Cortex of kidney (tissue), 1 donor: ENCODE measurements at places on chromosomes 1 and 21.

- DNase-seq, result no peak
Observed at GRCh38 chr1:109807822-109808680, 44.3 kb upstream of the EPS8L3 start.

GRCh38 chr1:61149010-61149860, 66.9 kb downstream of the NFIA start:
- no peak for DNase-seq

DNA sequence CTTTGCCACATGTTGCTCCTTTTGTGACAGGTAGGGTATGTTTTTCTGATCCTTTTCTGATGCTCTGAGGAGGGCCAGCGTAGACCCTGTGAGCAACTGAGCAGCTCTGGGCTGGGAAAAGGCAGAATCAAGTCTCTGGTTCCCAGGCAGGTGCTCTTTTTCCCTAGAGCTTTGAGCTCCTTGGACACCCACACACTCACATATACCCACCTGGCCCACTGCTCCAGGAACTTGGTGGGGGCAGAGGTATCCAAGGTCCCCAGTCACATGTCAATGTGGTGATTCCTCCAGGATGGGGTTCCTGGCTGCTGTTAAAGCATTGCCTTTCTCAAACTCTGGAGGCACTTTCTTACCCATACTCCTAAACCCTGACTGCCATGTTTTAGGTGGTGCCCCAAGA, 5.4 kb downstream of the CD2 start:
- DNase-seq, result no peak

DNA sequence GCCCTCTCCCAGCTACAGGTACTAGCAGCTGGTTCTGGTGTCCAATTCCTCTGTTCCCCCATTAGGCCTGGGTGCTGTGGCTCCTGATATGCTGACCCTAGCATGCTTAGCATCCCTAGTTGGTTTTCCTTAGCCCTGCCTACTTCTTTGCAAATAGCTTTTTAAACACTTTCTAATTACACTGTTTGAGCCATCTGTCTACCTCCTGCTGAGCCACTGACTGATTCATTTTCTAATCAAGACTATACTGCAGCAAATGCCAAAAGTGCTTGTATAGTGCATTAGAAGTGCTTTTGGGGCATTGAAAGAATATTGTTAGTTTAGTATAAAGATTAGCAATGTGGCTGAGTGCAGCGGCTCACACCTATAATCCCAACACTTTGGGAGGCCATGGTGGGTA, 36.3 kb downstream of the ERICH3 start:
- no peak for DNase-seq

DNA sequence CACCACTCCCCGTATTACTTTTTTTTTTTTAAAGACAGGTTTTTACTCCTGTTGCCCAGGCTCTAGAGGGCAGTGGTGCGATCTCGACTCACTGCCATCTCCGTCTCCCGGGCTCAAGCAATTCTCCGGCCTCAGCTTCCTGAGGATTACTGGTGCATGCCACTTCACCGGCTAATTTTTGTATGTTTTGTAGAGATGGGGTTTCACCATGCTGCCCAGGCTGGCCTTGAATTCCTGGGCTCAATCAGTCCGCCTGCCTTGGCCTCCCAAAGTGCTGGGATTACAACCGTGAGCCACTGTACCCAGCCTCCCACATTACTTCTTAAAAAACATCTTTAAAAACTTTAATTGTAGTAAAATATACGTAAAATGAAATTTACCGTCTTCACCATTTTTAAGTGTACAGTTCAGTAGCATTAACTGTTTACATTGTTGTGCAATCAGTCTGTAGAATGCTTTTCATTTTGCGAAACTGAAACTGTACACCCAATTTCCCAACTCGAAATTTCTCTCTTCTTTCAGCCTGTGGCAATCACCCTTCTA, 77.0 kb downstream of the ZMYM4 start:
- no peak for DNase-seq

DNA sequence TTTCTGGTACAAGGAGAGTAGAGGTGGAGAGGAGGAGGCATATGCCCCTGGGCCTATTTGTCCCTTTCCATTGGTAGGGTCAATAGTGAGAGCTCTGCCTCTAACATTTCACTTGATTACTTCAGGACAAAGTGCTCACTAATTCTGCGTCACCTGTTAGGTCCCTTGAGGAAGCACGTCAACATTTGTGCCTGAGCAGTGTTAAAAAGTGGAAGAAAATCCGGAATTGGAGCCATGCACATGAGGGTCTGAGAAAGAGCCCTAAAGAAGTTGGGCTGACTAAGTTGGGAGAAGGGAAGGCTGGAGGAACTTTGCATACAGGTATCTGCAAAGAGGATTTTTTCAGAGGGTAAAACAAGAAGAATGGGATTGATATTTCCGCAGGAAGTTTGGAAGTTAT, 1.9 kb downstream of the SLC25A44 start:
- DNase-seq, result no peak

GRCh38 chr1:151519667-151520066, 8.5 kb downstream of the CGN start:
- no peak for DNase-seq

DNA sequence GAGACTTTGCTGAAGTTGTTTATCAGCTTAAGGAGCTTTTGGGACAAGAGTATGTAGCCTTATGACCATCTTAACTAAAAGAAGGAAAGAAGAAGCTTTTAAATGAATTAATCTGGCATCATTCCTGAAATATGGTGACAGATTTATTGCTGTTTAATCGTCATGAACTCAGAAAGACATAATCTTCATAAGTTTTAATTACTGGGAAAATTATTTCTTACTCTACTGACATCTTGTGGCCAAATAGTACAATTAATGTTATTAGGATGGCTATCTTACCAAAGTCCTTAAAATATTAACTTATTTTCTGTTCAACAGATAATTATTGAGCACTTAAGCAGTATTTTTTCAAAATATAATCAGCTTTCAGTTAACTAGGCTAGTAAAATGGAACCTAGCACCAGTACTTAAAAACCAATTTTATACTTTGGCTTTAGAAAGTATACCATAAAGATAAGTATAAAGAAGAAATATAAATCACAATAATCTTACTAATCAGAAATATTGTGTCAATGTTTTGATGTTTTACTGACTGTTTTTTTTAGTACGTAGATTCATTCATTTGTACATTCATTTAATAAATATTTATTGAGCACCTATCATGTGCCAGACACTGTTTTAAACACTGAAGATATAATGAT, 34.7 kb upstream of the GPR25 start:
- DNase-seq, result no peak

- DNase-seq, result no peak
Observed at GRCh38 chr1:85460555-85461088, 4.3 kb downstream of the DDAH1 start.

- no peak for DNase-seq
Observed at GRCh38 chr1:9908871-9909233, 1.2 kb downstream of the CTNNBIP1 start.

GRCh38 chr1:214791961-214792360, 189.0 kb downstream of the CENPF start:
- DNase-seq, result no peak

- no peak for DNase-seq
Observed at GRCh38 chr1:64263856-64264255, 60.4 kb downstream of the UBE2U start.

DNA sequence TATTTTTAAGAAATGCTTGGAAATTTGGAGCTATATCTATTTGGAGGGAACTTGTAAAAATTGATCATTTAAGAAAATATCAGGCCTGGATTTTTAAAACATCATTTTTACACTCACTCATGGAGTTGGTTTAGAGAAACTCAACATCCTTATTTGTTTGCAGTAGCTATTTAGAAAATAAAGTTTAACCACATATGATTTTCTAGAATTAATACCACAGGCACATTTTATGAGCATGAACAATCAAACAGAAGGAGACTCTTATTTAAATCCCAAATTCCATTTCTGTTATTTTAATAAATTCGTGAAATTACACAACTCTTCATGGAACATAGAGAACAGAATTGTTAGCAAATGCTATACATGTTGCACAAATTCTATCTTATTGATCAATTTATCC, 3.2 kb downstream of the CDKN2C start:
- DNase-seq, result no peak

DNA sequence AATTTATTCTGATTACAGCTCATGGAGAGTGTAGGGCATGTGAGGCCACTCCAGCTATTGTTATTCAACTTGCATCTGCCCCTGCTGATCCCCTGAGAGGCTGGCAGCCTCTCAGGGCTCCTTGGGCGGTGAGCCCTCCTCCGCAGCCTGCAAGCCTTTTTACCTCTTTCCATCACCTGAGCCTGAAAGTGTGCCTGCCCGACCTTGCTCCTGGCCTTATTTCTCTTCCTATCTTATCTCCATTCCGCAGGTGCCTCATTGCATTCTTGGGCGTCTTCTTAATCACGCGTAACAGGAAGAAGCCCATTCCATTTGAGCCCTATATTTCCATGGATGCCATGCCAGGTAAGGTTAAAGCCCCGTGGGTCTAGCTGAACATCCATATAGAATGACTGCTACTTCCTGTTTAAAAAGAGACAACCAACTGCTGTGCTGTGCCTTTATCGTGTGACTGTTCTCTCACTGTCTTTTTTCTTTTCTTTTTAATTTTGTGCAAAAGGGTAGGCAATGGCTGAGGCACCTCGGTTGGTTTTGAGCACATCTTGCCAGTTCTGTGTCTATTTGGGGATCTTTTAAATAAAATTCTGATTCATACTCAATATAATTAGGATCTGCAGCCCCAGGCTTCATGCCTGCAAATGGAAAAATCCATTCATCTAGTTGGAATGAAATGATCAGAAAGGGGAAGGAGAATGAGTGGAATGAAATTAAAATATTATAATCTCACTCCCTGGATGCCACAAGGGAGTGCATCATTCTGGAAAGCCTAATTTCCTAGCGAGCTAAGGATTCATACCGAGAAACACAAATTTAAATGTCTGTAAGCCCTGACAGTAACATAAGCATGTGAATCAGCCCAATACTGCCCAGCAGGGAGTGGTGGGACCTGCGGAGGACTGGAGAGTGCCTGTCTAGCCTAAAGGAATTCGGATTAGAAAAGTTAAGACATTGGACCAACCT, 38.6 kb upstream of the RCAN3 start:
- DNase-seq, result no peak

DNA sequence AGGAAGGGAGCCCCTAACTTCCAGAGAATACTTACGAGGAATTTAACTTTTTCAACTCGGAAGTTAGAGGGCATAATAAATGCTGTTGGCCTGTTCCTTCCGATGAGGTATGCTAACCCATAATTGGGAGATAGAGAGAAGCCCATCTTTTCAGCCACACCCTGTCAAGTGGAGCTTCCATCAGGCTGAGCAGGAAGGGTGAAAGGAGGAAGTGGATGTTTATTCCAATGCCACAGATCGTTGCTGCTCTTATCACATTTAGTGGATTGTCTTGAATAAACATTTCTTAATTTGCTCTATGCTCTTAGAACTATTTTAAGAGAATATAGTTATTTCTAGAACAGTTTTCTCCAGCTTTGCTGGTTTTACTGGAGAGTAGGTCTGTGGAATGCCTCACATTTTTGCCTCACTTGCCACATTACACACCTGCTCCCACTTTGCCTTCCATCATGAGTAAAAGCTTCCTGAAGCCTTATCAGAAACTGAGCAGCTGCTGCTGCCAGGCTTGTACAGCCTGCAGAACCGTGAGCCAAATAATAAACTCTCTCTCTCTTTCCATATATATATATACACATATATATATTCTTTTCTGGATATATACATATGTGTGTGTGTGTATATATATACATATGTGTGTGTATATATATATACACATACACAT, 60.0 kb upstream of the RGS21 start:
- DNase-seq, result no peak

DNA sequence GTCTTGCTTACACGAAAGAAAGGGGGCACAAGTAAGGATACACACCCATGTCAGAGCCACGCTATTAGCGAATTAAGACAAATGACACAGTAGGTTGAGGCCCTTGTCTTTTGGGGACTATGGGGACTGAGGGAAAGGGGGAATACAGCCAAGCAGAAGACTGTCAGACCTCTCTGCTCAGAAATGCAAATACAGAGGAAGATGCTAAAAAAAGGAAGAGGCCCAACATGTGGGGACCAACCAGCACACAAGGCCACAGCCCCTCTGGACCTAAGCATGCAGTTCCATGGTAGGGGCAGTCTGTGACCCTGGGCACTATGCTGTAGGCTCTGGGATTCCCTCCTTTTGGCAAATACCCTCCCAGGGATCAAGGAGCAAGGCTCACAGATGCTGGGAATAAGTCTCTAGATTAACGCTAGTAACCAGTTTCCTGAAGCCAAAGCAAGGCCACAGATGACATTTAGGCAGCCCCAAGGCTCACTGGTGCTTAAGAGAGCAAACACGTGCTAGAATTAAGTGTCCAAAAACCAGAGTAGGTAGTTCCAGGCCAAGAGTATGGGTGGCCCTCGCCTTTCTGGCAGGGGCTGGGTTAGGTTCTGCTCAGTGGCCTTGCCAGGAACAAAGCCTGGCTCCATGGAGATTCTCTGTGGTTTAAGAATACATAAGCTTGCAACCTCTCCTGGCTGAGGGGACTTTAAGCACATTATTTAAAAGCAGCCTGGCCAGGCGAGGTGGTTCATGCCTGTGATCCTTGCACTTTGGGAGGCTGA, 38.2 kb downstream of the RABIF start:
- DNase-seq, result no peak

- no peak for DNase-seq
Observed at GRCh38 chr1:232048481-232048880, 421.9 kb downstream of the DISC1 start.

DNA sequence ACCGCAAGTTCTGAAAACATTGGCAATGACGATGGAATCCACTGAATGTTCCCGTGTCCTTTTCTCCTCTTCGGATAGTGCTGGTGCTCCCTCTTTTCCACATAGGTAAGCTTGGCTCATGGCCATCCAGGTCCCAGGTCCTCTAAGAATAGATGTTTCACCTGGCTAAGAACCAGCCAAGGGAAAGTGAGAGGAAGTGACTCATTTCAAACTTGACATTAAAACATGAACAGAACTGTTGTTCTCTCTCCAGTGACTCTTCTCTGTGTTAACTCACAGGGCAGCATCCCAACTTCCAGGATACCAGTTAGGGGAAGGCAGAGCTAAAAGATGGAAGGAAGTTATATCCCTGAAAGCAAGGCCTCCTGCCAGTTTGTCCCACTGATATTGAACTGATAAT, 493.8 kb upstream of the CHRM3 start:
- no peak for DNase-seq

- DNase-seq, result no peak
Observed at GRCh38 chr21:35236090-35236489, 187.0 kb upstream of the RUNX1 start.

DNA sequence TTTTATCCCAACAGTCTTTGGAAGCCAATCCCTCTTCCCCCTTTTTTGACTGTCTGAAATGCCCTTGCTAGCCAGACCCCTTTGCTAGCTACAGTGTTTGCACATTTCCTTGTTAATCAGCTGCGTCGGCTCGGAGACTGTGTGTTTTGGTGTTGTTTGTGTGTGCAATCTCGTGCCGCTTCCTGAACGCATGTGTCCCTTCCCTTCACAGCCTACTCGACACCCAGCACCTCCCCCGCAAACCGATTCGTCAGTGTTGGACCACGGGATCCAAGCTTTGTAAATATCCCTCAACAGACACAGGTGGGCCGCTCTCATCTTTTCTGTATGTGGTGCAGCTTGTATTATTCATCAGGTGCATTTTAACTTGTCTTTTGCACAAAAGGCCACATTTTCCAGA, 298.7 kb downstream of the TM2D1 start:
- no peak for DNase-seq
